Natural killer cell treated with Interleukin-12 subunit alpha and Interleukin-12 subunit beta and Interleukin-15 and Interleukin-18, amount 100 ng/mL, for 72 hours (primary cell): ENCODE measurements at places on chromosomes 5 and 9. TPM values are rescaled to one million over a fixed set of nuclear protein-coding genes. Genes with fewer than 3 reads are reported as not detected.

The PFN3 gene
- total RNA-seq = not detected

The WDR38 gene
- not detected for total RNA-seq

The TSTD2 gene
- 25.4 TPM for total RNA-seq

The SLC22A4 gene
- total RNA-seq = 2.5 TPM

The RGMB gene
- 0.74 TPM for total RNA-seq

The CAVIN4 gene
- 0.31 TPM for total RNA-seq

The SOHLH1 gene
- total RNA-seq = not detected

GRCh38 chr5:141100243-141100805 is at the start of gene PCDHB3:
Gene PCDHB3 (plus strand): TSS chr5:141100473. CDS start chr5:141100650, 177 bp downstream.
- H3K4me1 ChIP-seq = no peaks in the 10 kb centered on the region
- peaks cover 7% of the 10 kb centered on the region for H3K36me3 ChIP-seq
- no peak within 1 kb of the TSS for H3K4me3 ChIP-seq
- no peak within 1 kb of the TSS for H3K27ac ChIP-seq

GRCh38 chr5:172133359-172134029 is 54.5 kb downstream of the STK10 start:
- no peaks in the 10 kb centered on the region for H3K27me3 ChIP-seq
- H3K4me3 ChIP-seq = peak overlapping the region; percentile 64
- peak; percentile 90 for DNase-seq
- peaks cover 66% of the 10 kb centered on the region for H3K4me1 ChIP-seq
- peak overlapping the region; percentile 81 for H3K27ac ChIP-seq

DNA sequence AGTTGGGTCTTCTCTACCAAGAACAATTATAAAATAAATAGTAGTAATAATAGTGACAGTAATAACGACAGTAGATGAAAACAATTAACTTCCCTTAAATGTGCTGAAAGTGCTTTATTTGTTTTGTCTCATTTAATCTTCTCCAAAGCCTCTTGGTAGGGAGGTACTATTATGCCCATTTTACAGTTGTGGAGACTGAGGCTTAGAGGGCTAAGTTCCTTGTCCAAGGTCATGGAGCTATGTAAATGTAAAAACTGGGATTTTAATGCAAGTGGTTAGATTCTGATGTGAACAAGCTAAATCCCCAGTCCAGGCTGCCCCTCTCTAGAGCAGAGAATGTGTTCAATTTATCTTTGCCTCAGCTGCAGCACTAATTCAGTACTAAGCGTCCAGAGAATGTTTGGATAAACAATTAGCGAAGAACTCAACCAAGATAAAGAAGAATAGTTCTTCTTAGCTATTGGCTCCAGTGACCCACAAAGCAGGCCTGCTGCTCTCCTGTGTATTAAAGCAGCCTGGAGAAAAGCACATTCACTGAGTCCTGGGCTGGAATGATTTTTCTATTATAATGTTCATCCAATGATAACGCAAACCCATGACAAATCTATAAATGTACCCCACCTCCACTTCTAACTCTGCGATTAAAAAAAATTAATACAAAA is 68.8 kb downstream of the NPR3 start:
- H3K27ac ChIP-seq = no peak overlapping the region
- no peaks in the 10 kb centered on the region for H3K4me1 ChIP-seq
- H3K27me3 ChIP-seq = peaks cover 2% of the 10 kb centered on the region
- H3K4me3 ChIP-seq = no peak overlapping the region

GRCh38 chr9:27442464-27442863 is 81.6 kb upstream of the IFNK start:
- H3K36me3 ChIP-seq = no peaks in the 10 kb centered on the region
- H3K4me3 ChIP-seq = no peak overlapping the region
- H3K27ac ChIP-seq = no peak overlapping the region
- H3K4me1 ChIP-seq = peaks cover 4% of the 10 kb centered on the region
- no peak for DNase-seq

DNA sequence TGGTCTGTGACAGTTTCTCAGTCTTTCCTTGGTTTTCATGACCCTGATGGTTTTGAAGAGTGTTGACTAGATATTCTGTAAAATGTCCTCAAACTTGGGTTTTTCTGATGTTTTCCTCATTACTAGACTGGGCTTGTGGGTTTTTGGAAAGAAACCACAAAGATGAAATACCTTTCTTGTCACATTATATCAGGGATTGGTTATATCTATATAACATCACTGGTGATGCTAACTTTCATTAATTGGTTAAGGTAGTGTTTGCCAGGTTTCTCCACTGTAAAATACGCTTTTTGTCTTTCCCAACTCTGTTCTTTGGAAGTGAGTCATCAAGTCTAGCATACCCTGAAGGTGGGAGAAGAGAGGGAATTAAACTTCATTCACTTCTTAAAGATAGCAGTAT is 3.3 kb upstream of the IL31RA start:
- no peak for DNase-seq
- no peak overlapping the region for H3K4me3 ChIP-seq
- H3K36me3 ChIP-seq = no peaks in the 10 kb centered on the region
- no peak overlapping the region for H3K27ac ChIP-seq
- H3K27me3 ChIP-seq = peaks cover 44% of the 10 kb centered on the region
- H3K4me1 ChIP-seq = peaks cover 21% of the 10 kb centered on the region

- DNase-seq = no peak
- no peaks in the 10 kb centered on the region for H3K36me3 ChIP-seq
- H3K27ac ChIP-seq = no peak overlapping the region
- no peaks in the 10 kb centered on the region for H3K27me3 ChIP-seq
- no peaks in the 10 kb centered on the region for H3K4me1 ChIP-seq
Observed at GRCh38 chr9:37975639-37976038, 71.7 kb upstream of the SLC25A51 start.

DNA sequence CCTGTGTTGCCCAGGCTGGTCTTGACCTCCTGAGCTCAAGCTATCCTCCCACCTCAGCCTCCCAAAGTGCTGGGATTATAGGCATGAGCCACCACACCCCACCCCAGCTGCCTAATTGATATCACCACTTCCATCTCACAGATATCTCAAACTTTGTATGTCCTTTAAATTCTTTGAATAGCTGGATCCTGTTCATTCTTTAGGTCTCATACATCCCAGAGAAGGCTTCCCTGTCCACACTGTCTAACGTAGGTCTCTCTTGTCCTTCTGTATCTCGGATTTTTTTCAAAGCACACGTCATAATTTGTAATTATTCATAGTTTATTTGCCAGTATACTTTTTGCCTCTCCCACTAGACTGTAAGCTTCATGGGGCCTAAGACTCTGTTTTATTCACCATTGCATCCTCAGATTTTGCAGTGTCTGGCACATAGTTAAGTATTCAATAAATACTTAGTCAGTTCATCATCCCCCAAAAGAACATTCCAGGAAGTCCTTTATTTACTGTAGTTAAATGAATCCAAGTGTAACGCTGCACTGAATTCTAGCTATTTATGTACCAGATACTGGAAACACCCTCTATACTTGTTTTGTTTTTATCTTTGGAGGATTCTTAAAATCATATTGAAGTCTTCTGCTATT is 10.5 kb downstream of the ARSK start:
- no peak overlapping the region for H3K4me3 ChIP-seq
- no peaks in the 10 kb centered on the region for H3K27me3 ChIP-seq
- no peak for DNase-seq
- H3K27ac ChIP-seq = no peak overlapping the region

GRCh38 chr9:4985386-4986266 is 554 bp downstream of the JAK2 start:
- peaks cover 5% of the 10 kb centered on the region for H3K36me3 ChIP-seq
- peaks cover 38% of the 10 kb centered on the region for H3K4me1 ChIP-seq
- peak overlapping the region; percentile 85 for H3K27ac ChIP-seq
- peak overlapping the region; percentile 94 for H3K4me3 ChIP-seq

DNA sequence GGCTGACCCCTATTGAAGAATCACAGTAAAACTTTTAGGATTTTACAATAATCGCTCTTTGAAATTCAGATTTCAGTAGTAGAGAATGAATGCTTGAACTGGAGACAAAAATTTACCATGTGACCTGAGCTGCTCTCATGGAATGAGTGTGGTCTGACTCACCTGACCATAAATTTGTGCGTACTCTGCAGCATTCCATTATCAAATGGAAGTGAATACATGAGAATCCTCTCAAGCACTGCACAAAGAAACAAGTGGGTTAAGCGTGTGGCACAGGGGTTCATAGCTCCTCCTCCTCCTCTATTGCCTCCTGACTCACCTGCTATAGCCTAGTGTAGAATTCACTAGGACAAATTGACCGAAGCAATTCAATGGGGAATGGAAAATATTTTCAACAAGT is 269.8 kb upstream of the CDH9 start:
- DNase-seq = no peak
- no peak overlapping the region for H3K27ac ChIP-seq
- H3K4me3 ChIP-seq = no peak overlapping the region
- H3K4me1 ChIP-seq = no peaks in the 10 kb centered on the region
